ENCODE measurements at places on chromosomes 13 and 19.

- no peak for DNase-seq
Observed at GRCh38 chr19:39223703-39224279, 19.7 kb upstream of the SYCN start.

- peak; percentile 24 for DNase-seq
Observed at GRCh38 chr13:47665043-47665442, 336.0 kb downstream of the SUCLA2 start.

- peak; percentile 40 for DNase-seq
Observed at GRCh38 chr13:97306645-97307044, 84.5 kb downstream of the MBNL2 start.

GRCh38 chr19:56133858-56134653 is 7.0 kb upstream of the ZNF444 start:
- no peak for DNase-seq

GRCh38 chr19:13404236-13404635 is 102.0 kb downstream of the CACNA1A start:
- no peak for DNase-seq

All from skin of body (tissue), 3 donors.